ENCODE measurements at places on chromosomes 3 and 15.
A peak's percentile ranks its signal among the peaks of the same experiment; 100 is the strongest.

GRCh38 chr3:11541321-11542303, 102.1 kb downstream of the VGLL4 start:
- DNase-seq = no peak

GRCh38 chr3:26590919-26591484, 31.6 kb upstream of the LRRC3B start:
- DNase-seq = no peak

DNA sequence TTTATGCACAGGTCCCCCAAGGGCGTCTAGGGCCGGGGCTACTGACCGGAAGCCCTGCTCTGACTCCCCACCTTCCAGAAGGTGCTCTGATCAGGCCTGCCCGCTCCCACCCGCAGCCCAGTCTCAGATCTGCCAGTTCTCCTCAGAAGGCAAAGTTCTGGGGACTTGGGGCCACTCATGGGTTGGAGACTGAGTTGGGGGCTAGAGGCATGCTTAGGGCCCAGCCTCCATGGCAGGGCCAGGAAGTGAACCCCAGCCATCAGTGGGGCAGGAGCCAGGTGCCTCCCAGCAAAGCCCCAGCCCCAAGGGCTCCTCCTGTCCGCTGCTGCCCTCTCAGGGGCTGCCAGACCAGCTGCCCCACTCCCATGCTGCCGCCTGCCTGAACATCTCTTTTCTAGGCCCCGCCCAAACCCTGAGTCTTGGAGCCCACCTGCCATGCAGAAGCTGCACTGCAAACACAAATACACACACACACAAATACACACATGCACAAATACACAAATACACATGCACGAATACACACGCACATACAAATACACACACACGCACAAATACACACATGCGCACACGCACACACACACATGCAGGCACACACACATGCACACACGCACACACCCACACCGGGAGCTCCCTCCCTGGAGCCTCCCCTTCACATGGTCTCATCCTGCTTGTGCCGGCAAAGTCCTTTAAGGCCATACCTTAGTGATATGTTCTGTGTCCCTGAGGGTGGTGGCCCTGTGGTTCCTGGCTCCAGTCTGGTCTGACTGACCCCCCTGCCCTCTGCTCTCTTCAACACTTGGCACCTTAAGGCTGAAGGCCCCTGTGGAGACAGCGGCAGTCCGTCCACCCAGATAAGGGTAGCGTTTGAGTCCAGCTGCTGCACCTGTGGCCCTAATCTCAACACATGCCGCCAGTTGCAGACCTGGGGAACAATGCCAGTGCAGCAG, 59.2 kb upstream of the KLF13 start:
- no peak for DNase-seq

DNA sequence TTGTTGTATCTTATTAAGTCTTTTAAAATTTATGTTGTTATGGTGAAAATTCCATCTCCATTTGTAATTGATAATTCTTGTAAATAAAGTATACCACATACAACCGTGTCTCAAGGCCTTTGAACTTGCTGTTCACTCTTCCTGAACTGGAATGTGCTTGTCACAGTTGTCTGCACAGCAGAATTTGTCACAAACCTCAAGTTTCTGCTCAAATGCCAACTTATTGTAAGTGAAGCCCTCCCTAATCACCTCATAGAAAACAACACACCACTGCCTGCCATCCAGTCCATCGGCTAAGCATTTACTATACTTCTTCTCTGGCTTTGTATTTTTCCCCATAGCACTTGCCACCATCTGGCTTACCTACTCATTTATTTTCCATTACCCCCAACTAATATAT, 192.3 kb downstream of the THRB start:
- no peak for DNase-seq

- no peak for DNase-seq
Observed at GRCh38 chr3:73437828-73438227, 186.9 kb downstream of the PDZRN3 start.

DNA sequence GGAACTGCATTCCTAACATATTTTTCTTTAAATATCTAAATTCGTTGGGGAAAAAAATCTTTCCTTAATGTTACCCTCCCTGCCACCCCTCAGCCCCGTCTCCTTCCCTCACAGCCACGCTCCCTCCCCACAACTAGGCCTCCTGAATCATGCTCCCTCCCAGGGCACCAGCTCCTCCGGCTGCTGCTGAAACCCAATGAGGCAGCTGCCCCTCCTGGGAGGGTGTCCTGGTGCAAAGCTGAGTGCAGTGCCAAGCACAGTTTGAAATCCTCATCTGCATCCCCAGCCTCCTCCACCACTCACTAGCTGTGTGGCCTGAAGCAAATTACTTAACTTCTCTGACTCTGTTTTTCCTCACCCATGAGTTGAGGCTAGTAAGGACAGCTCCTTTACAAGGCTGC, 2.7 kb upstream of the NR2E3 start:
- DNase-seq = no peak

DNA sequence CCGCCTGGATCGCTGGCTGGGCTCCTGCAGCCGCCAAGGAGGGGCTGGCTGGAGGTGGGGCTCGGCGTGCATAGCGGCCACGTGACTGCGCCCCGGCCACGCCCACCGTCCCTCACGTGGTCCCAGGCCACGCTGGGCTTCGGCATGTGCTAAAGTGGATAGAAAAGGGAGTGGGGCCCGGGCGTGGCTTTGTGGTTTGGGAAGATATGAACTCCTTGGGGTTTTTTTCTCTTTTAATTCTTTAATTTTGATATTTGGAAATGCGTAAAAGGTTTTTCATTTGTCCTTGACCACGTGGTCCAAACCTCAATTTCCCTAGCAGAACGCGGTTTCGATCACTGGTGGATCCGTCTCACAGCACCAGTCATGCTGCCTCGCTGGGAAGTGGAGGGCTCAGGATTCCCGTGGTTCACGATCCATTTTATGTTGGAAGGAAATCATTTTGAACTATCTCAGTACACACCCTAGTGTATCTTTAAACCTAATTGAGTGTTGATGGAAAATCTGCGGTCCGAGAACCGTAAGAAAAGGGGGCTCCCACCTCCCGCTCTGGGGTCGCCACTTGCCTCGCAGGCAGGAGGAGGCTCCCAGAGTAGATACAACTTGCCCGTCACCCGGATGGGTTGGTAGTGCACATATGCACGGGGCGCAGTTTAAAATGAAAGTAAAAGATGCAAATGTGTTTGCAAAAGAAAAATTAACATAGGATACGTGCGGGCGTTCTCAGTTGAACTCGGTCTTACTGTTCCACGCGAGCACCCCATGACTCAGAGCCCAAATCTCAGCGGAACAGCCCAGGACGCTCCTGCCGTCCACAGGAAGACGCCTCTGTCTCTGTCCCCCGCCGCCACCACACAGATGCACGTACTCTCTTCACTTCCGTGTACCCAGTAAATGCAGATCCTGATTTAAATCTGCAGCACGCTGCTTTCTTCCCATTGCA, 141.9 kb downstream of the PGPEP1L start:
- peak; percentile 65 for DNase-seq

- DNase-seq = no peak
Observed at GRCh38 chr3:114509756-114510155, 215.9 kb downstream of the TIGIT start.

GRCh38 chr15:31503758-31504461, 177.3 kb downstream of the KLF13 start:
- DNase-seq = no peak

GRCh38 chr3:179829401-179829800, 176.6 kb downstream of the USP13 start:
- no peak for DNase-seq

DNA sequence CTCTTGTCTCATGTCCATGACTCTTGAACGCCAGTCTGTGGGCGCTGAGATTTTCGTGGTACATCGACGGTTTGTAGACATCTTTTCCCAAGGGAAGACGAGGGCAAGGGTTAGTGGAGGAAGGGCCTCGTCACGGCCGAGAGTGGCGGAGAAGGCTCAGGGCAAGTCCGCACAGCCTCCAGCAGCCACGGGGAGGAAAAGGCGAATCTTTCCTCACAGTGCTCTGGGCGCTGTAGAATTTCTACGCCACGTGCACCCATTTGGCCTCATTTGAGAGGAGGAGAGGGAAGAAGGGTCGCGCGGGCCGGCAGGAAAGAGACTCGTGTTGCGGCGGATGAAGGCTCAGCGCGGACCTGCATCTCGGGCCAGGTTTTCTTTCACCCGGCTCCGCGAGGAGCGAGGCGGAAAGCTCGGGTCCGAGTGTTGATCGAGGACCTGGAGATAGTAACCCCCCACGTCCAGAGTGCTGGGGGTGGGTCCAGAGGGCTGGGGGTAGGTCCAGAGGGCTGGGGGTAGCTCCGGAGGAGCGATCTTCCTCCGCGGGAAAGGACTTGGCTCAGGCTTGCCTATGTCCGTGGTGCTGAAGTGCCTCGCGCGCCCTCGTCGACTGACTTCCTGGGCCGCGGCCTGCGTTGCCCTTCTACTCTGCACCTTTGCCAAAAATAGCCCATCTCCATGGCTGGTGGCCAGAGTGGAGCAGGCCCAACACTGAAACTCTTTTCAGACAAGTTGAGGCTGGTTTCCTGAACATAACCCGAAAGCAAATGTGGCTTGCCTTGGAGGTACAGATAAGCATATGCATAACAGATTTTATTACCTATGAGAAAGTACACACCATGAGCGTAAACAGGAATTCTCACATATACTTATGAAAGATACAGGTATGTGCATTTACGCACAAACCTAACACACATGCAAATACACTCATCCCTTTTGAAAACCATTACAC, 1.1 kb downstream of the SLC35G2 start:
- DNase-seq = peak; percentile 12

DNA sequence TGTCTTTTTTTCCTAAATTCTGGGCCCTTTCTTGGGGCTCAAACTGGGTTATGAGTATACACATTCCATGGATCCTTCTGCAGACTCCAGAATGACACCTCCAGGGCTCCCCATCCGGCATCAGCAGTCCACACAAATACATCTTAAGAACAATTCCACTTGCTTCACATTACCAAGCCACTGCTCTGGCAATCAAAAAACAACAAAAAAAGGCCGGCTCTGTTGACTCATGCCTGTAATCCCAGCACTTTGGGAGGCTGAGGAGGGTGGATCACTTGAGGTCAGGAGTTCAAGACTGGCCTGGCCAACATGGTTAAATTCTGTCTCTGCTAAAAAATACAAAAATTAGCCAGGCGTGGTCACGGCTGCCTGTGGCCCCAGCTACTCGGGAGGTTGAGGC, 49.9 kb upstream of the LPP start:
- DNase-seq = no peak

GRCh38 chr3:161682715-161683114, 186.1 kb downstream of the OTOL1 start:
- no peak for DNase-seq

DNA sequence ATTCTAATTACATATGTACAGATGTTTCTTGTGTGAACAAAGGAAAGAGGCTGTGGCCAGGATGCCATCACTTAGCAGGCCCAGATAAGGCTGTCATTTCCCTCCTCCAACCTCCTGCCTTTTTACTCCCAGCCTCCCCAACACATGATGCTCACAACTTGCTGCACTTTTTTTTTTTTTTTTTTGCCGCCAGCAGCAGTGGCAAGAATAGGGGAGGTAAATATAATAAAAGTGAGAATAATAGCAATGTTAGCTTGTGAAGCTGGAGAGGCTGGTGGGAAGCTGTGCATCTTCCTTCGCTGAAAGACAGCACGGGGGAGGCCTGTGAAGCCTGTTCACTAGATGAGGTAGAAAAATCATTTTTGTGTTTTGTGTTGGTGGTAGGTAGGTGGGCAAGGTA, 42.5 kb upstream of the MYO5C start:
- no peak for DNase-seq

- DNase-seq = no peak
Observed at GRCh38 chr15:22806664-22807063, 20.2 kb downstream of the NIPA1 start.

DNA sequence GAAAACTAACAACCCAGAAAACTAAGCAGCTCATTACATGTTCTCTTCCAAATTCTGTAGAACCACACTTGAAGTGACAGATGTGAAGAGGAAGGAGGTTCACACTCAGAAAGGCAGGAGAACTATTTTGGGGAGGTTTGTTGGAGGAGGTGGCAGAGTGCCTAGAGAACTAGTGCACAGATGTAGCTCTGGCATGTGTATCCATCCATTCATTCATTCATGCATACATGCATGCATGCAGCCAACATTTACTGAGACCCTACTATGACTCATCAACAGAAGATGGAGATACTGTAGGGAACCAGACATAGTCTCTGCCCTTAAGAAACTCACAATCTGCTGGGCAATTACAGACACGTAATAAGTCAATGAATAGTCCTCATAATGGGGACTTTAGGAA, 116.7 kb downstream of the ERC2 start:
- no peak for DNase-seq

DNA sequence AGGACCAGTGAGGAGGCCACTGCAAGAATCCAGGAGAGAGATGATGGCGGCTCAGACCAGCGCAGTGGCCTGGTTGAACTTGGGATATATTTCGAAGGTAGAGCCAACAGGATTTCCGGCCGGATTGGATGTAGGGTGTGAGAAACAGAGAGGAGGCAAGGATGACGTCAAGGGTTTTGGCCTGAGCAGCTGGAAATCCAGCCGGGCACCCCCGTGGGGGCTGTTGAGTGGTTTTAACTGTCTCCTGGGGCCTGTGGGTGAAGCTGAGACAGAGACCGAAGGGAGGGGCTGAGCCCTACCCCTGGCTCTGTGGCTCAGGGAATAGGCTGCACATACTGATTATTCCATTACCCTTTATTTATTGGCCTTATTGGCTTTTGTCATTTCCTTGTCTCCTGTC, 45.7 kb downstream of the EXOG start:
- no peak for DNase-seq

DNA sequence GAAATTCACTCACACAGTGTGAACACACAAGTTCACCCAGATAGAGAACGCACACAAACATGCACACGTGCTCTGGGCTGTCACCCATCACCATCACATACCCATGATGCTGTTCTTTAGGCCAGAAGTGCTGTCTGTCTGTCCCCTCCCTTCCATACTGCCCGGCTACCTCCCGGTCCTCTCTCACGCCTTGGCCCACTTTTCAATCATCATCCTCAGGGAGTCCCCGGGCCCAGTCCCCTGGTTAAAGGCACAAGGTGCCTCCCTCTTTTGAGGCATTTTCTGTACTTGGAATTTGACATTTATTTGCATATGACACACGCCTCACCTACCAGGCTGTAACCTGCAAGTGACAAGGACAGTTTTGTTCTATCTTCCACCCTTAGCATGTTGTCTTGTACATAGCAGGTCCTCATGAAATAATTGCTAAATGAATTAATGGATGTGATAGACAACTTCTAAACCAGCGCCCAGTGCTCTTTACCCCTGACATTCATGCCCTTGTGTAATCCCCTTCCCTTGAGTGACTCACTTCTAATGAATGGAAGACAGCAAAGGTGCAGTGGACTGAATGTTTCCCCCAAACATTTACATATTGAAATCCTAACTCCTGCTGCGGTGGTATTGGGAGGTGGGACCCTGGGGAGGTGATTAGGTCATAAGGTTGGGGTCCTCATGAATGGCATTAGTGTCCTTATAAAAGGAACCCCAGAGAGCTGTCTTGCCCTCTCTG, 73.9 kb upstream of the ADPGK start:
- no peak for DNase-seq

- DNase-seq = no peak
Observed at GRCh38 chr3:134311693-134312071, 61.0 kb upstream of the RYK start.

- no peak for DNase-seq
Observed at GRCh38 chr3:144036498-144036897, 64.9 kb downstream of the DIPK2A start.

GRCh38 chr15:44536302-44536961, 515 bp upstream of the EIF3J start:
- no peak for DNase-seq
